SK-MEL-5 (cell line): ENCODE measurements at places on chromosomes 11 and 22. TPM values are rescaled to one million over a fixed set of nuclear protein-coding genes. Genes with fewer than 3 reads are reported as not detected.
A peak's percentile ranks its signal among the peaks of the same experiment; 100 is the strongest.

GRCh38 chr11:117584056-117584830 lies 212.8 kb downstream of the DSCAML1 start:
- DNase-seq: no peak

GRCh38 chr11:120027546-120028180 lies 110.2 kb downstream of the TRIM29 start:
- DNase-seq: no peak

GRCh38 chr11:19164230-19164855 lies 37.4 kb downstream of the CSRP3 start:
- DNase-seq: no peak

- DNase-seq: peak; percentile 68
Measured at GRCh38 chr11:8693010-8693551, 10.5 kb downstream of the RPL27A start.

The MRGPRE gene
- total RNA-seq: not detected in 2 replicates

- DNase-seq: no peak
Measured at GRCh38 chr11:18774801-18775200, 16.8 kb downstream of the PTPN5 start.

The MPPED1 gene
- total RNA-seq: 0.03 and 0.08 TPM in 2 replicates

GRCh38 chr22:28466399-28466798 lies 213.2 kb downstream of the TTC28 start:
- no peak for DNase-seq

GRCh38 chr22:39847477-39847876 lies 46.1 kb downstream of the ENTHD1 start:
- no peak for DNase-seq

GRCh38 chr11:31421820-31422219 lies 52.2 kb downstream of the DNAJC24 start:
- peak; percentile 10 for DNase-seq

- no peak for DNase-seq
Measured at GRCh38 chr22:49272546-49273125, 555.0 kb downstream of the BRD1 start.

The TCN1 gene
- total RNA-seq: 219 and 227 TPM in 2 replicates

- no peak for DNase-seq
Measured at GRCh38 chr11:5285703-5286340, 15.9 kb downstream of the OR51B4 start.

GRCh38 chr22:24105631-24106030 lies 75.7 kb upstream of the SUSD2 start:
- DNase-seq: no peak

The WT1 gene
- total RNA-seq: 0.35 and 0.69 TPM in 2 replicates

GRCh38 chr11:72838691-72839305 lies 24.6 kb downstream of the ATG16L2 start:
- DNase-seq: no peak

DNA sequence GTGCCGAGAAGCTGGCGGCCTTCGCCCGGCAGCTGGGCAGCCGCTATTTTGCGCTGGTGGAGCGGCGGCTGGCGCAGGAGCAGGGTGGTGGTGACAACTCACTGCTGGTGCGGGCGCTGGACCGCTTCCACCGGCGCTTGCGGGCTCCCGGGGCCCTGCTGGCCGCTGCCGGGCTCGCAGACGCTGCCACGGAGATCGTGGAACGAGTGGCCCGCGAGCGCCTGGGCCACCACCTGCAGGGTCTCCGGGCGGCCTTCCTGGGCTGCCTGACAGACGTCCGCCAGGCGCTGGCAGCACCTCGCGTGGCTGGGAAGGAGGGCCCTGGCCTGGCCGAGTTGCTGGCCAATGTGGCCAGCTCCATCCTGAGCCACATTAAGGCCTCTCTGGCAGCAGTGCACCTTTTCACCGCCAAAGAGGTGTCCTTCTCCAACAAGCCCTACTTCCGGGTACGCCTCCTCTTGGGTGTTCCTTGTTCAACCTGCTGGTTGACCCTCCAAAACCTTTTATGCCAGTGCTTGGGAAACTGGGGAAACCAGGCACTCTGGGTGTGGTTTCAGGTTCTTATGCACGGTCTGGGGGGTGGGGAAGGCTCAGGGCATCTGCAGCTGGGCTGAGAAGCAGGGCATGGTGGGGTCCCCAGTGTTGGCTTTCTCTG lies 3.1 kb upstream of the TM7SF2 start:
- no peak for DNase-seq

The PTGDR2 gene
- total RNA-seq: not detected in 2 replicates

The SPI1 gene
- total RNA-seq: not detected in 2 replicates

The MS4A4E gene
- total RNA-seq: not detected in 2 replicates

DNA sequence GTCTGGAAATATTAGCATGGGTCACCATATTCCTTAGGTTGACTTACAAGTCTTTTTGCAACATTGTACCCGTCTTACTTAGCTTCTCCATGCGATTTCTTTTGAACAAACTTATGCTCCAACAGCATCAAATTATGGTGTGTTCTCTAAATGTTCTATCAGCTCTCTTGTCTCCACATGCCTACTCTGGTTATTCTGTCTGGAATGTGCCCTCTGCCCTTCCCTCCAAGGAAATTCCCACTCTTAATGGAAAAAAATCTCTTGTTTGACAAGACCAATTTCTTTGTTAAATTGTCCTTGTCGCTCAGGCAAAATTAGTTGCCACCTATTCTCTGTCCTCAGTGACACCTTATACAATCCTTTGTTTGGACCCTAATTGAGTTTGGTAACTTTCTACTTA lies 522.8 kb upstream of the LUZP2 start:
- no peak for DNase-seq
